Heart right ventricle (tissue), 16 donors: ENCODE measurements at places on chromosomes 2 and 18.

DNA sequence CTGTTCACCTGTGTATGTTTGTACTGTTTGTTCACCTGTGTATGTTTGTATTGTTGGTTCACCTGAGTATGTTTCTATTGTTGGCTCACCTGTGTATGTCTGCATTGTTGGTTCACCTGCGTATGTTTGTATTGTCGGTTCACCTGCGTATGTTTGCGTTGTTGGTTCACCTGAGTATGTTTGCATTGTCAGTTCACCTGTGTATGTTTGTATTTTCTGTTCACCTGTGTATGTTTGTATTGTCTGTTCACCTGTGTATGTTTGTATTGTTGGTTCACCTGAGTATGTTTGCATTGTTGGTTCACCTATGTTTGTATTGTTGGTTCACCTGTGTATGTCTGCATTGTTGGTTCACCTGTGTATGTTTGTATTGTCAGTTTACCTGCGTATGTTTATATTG is 14.6 kb downstream of the ADI1 start:
- no peak overlapping the region for H3K27ac ChIP-seq
- H3K4me3 ChIP-seq: no peak overlapping the region
- no peak for DNase-seq
- H3K4me1 ChIP-seq: no peaks in the 10 kb centered on the region
- H3K36me3 ChIP-seq: peaks cover 80% of the 10 kb centered on the region
- no peaks in the 10 kb centered on the region for H3K27me3 ChIP-seq

DNA sequence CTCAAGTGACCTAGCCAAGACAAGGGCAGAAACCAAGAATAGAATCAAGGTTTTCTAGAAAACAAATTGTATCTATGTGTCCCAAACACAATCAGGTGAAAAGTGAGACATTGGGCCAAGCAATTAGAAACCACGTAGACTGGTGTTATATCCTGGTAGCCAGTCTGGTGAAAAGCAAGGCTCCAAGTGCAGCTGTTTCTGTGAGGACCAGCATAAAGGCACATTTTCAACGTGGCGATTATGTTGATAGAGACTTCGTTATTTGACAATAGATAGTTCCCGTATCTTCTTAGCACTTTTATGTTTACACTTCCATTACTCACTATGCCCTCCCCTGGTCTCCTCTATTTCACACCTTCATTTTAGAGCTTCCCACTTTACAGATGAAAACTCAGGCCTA is 103.2 kb upstream of the ZFP36L2 start:
- peak overlapping the region; percentile 90 for H3K27ac ChIP-seq
- H3K36me3 ChIP-seq: no peaks in the 10 kb centered on the region
- no peaks in the 10 kb centered on the region for H3K27me3 ChIP-seq
- DNase-seq: no peak

- no peaks in the 10 kb centered on the region for H3K27me3 ChIP-seq
- H3K27ac ChIP-seq: no peak overlapping the region
- H3K36me3 ChIP-seq: no peaks in the 10 kb centered on the region
- no peaks in the 10 kb centered on the region for H3K4me1 ChIP-seq
These were observed 42.0 kb upstream of the EDAR start for GRCh38 chr2:109030870-109031475.

- no peaks in the 10 kb centered on the region for H3K27me3 ChIP-seq
- no peaks in the 10 kb centered on the region for H3K4me1 ChIP-seq
- no peak overlapping the region for H3K27ac ChIP-seq
- H3K4me3 ChIP-seq: no peak overlapping the region
- DNase-seq: peak; percentile 40
These were observed 167.7 kb downstream of the TXNL1 start for GRCh38 chr18:56470406-56471351.

- H3K27me3 ChIP-seq: no peaks in the 10 kb centered on the region
- no peaks in the 10 kb centered on the region for H3K4me1 ChIP-seq
- H3K27ac ChIP-seq: no peak overlapping the region
- DNase-seq: no peak
- no peaks in the 10 kb centered on the region for H3K36me3 ChIP-seq
These were observed 54.8 kb downstream of the RAPGEF4 start for GRCh38 chr2:172790404-172790803.

DNA sequence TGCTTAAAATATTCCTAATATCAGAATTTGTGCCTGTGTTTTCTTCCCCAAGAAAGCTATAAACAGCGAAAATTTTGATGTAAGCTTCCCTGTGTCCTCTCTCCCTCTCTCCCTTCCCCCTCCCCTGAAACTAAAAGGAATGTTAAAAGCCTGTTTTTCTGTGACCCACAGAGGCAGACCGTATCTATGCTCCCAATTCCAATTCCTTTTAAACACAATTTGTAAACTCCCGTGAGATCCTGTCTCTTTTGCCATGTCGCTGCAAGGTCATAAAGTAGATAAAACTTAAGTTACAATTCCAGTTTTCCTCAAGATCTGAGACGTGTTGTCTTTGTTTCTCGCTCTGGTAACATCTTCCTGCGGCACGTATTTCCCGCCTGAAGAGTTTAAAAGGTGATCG is 23.3 kb downstream of the SKA1 start:
- H3K4me1 ChIP-seq: no peaks in the 10 kb centered on the region
- H3K4me3 ChIP-seq: no peak overlapping the region
- H3K36me3 ChIP-seq: no peaks in the 10 kb centered on the region
- no peak for DNase-seq
- H3K27ac ChIP-seq: no peak overlapping the region
